ENCODE measurements at places on chromosomes 3 and 15. TPM values are rescaled to one million over a fixed set of nuclear protein-coding genes. Genes with fewer than 3 reads are reported as not detected.

The PPP1R14D gene
- not detected for total RNA-seq

GRCh38 chr15:72195101-72195511 is 2.5 kb downstream of the GRAMD2A start:
- peaks cover 38% of the 10 kb centered on the region for H3K27me3 ChIP-seq
- no peak overlapping the region for H3K27ac ChIP-seq
- no peak for DNase-seq
- H3K4me1 ChIP-seq = no peaks in the 10 kb centered on the region

DNA sequence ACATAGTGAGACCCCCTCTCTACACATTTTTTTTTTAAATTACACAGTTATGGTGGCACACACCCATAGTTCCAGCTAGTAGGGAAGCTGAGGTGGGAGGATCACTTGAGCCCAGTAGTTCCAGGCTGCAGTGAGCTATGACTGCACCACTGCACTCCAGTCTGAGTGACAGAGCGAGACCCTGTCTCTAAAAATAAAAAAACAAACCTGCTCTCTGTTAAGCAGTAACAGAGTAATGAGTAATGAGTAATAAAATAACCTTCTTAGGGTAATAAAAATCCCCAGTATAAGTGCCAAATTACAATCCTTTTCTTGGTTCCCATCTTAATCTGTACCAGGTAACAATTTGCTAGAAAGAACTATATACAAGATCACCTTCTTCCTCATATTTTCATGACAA is 65.9 kb upstream of the PLXND1 start:
- peaks cover 4% of the 10 kb centered on the region for H3K4me1 ChIP-seq
- no peaks in the 10 kb centered on the region for H3K27me3 ChIP-seq
- no peak overlapping the region for H3K27ac ChIP-seq
- no peak for DNase-seq

The UTS2B gene
- 0.71 TPM for total RNA-seq

- H3K4me1 ChIP-seq = no peaks in the 10 kb centered on the region
- H3K4me3 ChIP-seq = no peak overlapping the region
- no peaks in the 10 kb centered on the region for H3K36me3 ChIP-seq
- DNase-seq = no peak
- no peak overlapping the region for H3K27ac ChIP-seq
These were observed 26.8 kb upstream of the COPB2 start for GRCh38 chr3:139416275-139416674.

- H3K36me3 ChIP-seq = no peaks in the 10 kb centered on the region
- H3K27me3 ChIP-seq = no peaks in the 10 kb centered on the region
- H3K4me3 ChIP-seq = no peak overlapping the region
These were observed 189.0 kb downstream of the VGLL3 start for GRCh38 chr3:86801921-86802320.

DNA sequence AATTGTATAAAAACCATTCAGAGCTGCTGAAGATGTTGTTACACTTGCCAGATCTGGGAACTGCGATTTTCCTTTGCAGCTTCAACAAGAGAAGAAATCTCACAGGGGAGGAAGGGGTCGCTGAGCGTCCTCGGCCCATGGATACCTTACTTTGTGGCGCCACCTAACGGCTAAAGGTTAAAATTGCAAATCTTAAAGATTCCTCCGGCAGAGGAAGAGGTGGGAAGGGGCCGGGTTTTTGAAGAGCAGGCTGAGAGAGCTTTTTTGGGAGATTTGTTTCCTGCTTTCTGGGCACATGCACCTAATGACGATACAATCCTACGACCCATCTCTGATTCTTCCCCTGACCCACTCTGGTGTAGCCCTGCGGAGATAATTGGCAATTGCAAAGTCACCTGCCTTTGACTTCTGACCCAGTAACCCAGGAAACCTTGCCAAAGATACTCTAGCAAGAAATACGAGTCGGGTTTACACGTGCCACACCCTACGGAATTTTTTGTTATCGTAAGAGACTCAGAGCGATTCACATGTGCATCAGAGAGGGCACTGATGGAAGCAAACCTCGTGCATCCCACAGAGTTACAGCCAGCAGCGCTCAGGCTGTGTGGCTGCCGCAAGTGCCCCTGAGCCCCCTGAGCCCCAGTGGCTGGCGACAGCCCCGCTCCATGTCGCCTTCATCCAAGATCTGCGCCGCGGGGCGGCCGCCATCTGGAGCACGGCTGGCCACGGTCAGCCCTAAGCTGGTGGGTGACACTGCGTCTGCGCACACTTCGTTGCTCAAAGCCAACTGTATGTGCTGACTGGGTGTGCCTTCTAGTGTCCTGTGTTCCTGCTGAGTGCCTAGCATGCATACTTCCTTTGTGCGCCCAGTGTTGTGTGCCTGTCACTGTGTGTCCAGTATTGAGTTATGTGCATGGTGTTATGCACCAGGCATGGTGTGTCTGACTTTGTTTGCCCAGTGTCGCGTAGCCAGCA is 55.2 kb upstream of the CHRNA7 start:
- H3K36me3 ChIP-seq = no peaks in the 10 kb centered on the region
- no peak for DNase-seq
- H3K27ac ChIP-seq = no peak overlapping the region
- H3K27me3 ChIP-seq = peaks cover 28% of the 10 kb centered on the region
- H3K4me3 ChIP-seq = no peak overlapping the region

DNA sequence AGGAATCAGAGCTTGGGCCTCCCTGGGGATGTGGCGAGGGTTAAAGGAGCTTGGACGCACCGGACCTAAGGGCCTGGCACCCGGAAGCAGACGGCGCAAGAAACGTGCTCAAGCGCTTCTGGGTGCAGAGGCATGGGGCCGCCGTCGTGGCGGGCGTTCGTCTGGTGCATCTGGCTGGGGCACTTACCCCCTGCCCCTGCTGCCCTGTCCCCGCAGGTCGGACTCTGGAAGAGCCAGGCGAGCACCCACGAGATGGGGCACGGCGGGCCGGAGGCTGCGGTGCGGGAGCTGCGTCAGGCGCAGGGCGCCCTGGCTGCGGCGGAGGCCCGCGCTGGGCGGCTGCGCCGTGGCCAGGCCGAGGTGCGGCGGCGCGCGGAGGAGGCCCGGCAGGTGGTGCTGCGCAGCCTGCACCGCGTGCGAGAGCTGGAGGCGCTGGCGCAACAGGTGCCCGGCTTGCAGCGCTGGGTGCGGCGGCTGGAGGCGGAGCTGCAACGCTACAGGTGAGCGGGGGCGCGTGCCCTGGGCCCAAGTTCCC is 2.5 kb downstream of the EFCC1 start:
- H3K27me3 ChIP-seq = peaks cover 8% of the 10 kb centered on the region
- peak overlapping the region; percentile 41 for H3K4me3 ChIP-seq
- H3K27ac ChIP-seq = no peak overlapping the region
- no peaks in the 10 kb centered on the region for H3K36me3 ChIP-seq

The LEKR1 gene
- total RNA-seq = 1.7 TPM

GRCh38 chr15:100338971-100339444 is 2.8 kb downstream of the ADAMTS17 start:
- H3K27me3 ChIP-seq = peaks cover 9% of the 10 kb centered on the region
- H3K4me3 ChIP-seq = no peak overlapping the region
- peak; percentile 79 for DNase-seq
- H3K36me3 ChIP-seq = no peaks in the 10 kb centered on the region
- H3K27ac ChIP-seq = no peak overlapping the region

The TGM4 gene
- total RNA-seq = not detected

The ISL2 gene
- 6.4 TPM for total RNA-seq

- H3K4me3 ChIP-seq = no peak overlapping the region
- H3K36me3 ChIP-seq = no peaks in the 10 kb centered on the region
- H3K27ac ChIP-seq = no peak overlapping the region
- DNase-seq = no peak
These were observed 125.6 kb downstream of the ADAMTS17 start for GRCh38 chr15:100216182-100216581.

- no peak overlapping the region for H3K27ac ChIP-seq
- no peaks in the 10 kb centered on the region for H3K27me3 ChIP-seq
- H3K4me3 ChIP-seq = no peak overlapping the region
- H3K36me3 ChIP-seq = no peaks in the 10 kb centered on the region
These were observed 399.8 kb downstream of the SHQ1 start for GRCh38 chr3:72448375-72448823.

DNA sequence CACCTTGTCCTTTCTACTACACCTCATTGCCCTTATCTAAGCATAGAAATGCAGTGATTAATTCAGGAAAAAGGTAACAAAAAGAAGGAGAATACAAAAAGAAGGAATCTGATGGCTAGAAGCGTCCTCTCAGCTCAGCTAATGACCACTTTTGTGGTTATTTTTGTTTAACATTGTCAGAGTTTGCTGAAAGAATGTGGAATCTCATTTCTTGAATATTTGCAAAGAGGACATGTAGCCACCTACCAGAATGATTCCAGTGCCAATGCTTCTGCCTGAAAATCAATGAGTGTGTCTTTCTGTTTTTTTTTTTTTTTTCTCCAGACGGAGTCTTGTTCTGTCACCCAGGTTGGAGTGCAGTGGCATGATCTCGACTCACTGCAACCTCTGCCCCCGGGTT is 24.5 kb downstream of the NANOGP8 start:
- H3K27me3 ChIP-seq = no peaks in the 10 kb centered on the region
- no peak overlapping the region for H3K27ac ChIP-seq
- DNase-seq = no peak
- no peaks in the 10 kb centered on the region for H3K4me1 ChIP-seq
- no peak overlapping the region for H3K4me3 ChIP-seq
- no peaks in the 10 kb centered on the region for H3K36me3 ChIP-seq

The ARGFX gene
- not detected for total RNA-seq

The TUSC7 gene
- not detected for total RNA-seq

DNA sequence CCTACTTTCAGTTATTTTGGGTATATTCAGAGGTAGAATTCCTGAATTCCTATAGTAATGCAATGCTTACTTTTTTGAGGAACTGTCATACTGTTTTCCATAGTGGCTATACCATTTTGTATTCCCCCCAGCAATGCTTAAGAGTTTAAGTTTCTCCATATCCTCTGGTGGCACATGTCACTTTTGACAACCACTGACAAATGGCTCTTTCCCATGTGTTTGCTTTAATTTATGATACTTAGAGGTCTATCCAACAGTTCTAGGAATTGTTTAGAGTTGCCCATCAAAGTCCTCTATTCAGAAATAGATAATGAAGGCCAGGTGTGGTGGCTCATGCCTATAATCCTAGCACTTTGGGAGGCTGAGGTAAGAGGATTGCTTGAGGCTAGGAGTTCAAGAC is 128.9 kb upstream of the CFAP20DC start:
- no peak overlapping the region for H3K27ac ChIP-seq
- no peaks in the 10 kb centered on the region for H3K27me3 ChIP-seq
- H3K4me3 ChIP-seq = no peak overlapping the region
- H3K4me1 ChIP-seq = no peaks in the 10 kb centered on the region

The TICRR gene
- 0.14 TPM for total RNA-seq

DNA sequence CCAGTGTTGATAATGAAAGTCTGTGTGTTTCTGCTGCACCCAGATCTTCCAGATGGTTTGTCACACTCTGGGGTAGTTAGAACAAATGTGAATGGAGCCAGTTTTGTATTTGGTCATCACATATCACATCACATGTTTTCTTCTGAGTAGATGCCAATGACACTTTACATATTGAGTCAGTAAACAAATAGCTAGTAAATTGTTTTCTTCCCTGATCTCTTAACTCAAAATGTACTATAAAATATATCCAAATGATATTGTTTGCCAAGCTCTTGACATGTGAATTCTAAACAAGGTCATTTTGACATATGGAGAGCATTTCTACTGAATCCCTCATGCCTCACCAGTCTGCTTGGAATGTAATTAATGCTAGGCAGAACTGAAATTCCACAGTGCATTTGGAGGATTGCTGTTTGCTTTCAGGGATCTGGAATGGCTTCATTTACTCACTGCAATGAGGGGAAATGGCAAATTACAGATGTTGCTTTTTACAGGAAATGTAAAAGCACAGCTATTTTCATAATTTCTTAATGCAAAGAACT is 45.0 kb downstream of the PDHB start:
- H3K4me3 ChIP-seq = no peak overlapping the region
- peaks cover 73% of the 10 kb centered on the region for H3K4me1 ChIP-seq
- no peak for DNase-seq
- H3K27ac ChIP-seq = peak overlapping the region; percentile 67

The NEK10 gene
- 7.2 TPM for total RNA-seq

GRCh38 chr3:29695201-29695600 is 414.3 kb downstream of the RBMS3 start:
- H3K27me3 ChIP-seq = no peaks in the 10 kb centered on the region
- no peaks in the 10 kb centered on the region for H3K4me1 ChIP-seq
- DNase-seq = no peak
- H3K27ac ChIP-seq = peak overlapping the region; percentile 71
- no peaks in the 10 kb centered on the region for H3K36me3 ChIP-seq

DNA sequence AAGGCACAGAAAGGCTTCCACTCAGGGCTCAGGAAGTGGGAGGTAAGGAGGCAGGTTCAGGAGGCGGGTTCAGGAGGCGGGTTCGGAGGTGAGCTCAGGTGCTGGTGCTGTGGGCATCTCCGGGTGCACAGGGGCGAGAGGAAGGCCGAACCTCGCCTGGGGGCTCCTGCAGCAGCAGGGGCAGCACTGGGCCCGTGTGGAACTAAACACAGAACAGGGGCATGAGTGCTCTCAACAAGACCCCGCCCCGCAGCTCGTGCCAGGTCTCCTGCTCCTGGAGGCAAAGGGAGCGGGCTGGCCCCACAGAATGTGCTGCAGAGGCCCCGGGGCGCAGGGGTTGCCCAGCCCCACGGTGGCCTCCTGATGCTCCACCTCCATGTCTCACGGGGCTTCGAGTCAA is 13.7 kb downstream of the ZDHHC19 start:
- no peak overlapping the region for H3K4me3 ChIP-seq
- H3K27ac ChIP-seq = no peak overlapping the region
- H3K36me3 ChIP-seq = no peaks in the 10 kb centered on the region
- H3K27me3 ChIP-seq = no peaks in the 10 kb centered on the region

DNA sequence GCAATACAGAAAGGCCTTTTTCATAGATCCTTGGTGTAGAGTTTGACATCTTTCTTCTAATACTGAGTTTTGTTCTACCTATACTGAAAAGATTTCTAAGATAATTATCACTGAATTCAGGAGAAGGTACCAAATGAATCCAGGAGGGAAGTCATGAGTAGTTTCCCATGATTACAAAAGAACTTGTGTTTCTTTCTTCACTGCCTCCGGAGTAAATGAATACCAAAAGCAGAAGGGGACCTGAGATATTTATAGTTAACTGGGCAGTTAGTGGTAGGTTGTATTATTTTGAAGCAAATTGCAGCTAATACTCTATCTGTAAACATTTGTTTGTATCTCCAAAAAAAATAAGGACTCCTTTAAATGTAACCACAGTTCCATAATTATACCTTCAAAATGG is 175.4 kb downstream of the SUCNR1 start:
- H3K27ac ChIP-seq = no peak overlapping the region
- H3K4me3 ChIP-seq = no peak overlapping the region
- peaks cover 13% of the 10 kb centered on the region for H3K4me1 ChIP-seq
- DNase-seq = no peak

GRCh38 chr3:111190518-111190917 is 118.9 kb downstream of the NECTIN3 start:
- no peak for DNase-seq
- no peak overlapping the region for H3K4me3 ChIP-seq
- H3K27me3 ChIP-seq = no peaks in the 10 kb centered on the region
- H3K36me3 ChIP-seq = no peaks in the 10 kb centered on the region

The SPTSSB gene
- not detected for total RNA-seq

The SLC6A1 gene
- 0.36 TPM for total RNA-seq

GRCh38 chr3:18648159-18648558 is 223.0 kb upstream of the SATB1 start:
- no peak for DNase-seq
- no peaks in the 10 kb centered on the region for H3K4me1 ChIP-seq
- H3K4me3 ChIP-seq = no peak overlapping the region
- H3K27ac ChIP-seq = no peak overlapping the region

The IL1RAP gene
- total RNA-seq = 4.4 TPM
